Endodermal cell (in vitro differentiated cells): ENCODE measurements at places on chromosomes 7 and 10. TPM values are rescaled to one million over a fixed set of nuclear protein-coding genes. Genes with fewer than 3 reads are reported as not detected.
A peak's percentile ranks its signal among the peaks of the same experiment; 100 is the strongest.

- no peaks in the 10 kb centered on the region for H3K4me1 ChIP-seq
- H3K36me3 ChIP-seq: no peaks in the 10 kb centered on the region
- no peak overlapping the region for H3K27ac ChIP-seq
- no peak overlapping the region for H3K4me3 ChIP-seq
- H3K27me3 ChIP-seq: no peaks in the 10 kb centered on the region
- no peak for DNase-seq
Measured at GRCh38 chr10:2972810-2973209, 94.5 kb upstream of the PFKP start.

DNA sequence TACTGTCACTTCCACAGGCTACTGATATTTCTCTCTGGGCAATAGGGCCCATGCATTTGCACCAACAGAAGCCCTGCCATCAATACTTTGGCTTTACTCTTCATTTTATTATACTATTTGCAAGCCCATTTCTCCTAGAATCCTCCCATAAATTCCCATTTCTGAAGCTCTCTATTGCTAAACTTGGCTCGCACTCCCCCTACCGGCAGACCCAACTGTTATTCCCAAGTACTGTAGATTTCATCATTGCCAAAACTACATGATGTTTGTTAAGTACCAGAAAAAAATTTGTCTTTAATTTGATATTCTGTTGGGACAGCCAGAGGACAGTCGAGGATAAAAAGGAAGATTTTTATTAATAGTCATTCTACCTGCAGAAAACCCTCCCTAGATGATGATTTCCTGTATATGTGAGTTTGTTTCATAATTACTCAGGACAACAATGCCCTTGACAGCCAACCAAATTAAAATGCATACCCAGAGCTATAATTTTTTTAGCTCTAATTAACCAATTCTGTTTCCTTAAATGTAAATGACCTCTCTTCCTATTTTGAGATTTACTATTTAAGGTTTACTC lies 298.6 kb downstream of the REEP3 start:
- no peaks in the 10 kb centered on the region for H3K27me3 ChIP-seq
- H3K27ac ChIP-seq: no peak overlapping the region
- no peaks in the 10 kb centered on the region for H3K4me1 ChIP-seq
- H3K36me3 ChIP-seq: no peaks in the 10 kb centered on the region

DNA sequence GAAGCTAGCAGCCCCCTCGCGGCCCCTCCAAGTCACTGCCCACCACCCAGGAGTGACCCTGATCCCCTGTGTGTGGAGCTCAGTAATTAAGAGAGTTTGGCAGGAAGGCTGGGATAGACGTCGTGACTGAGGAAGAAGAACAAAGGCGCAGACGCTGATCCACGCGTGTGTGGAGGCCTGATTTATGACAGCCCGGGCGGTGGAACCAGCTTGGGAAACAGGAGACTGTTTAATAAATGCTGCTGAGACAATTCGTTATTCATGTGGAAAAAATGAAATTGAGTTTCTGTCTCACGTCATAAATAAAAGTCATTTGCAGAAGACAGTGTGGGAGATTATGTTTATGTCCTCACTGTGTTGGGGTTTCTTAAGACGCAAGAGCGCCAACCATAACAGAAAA lies 130.8 kb downstream of the ELFN1 start:
- DNase-seq: peak; percentile 9
- H3K4me1 ChIP-seq: no peaks in the 10 kb centered on the region
- no peaks in the 10 kb centered on the region for H3K36me3 ChIP-seq
- no peak overlapping the region for H3K4me3 ChIP-seq

- no peak overlapping the region for H3K27ac ChIP-seq
- DNase-seq: no peak
- H3K36me3 ChIP-seq: no peaks in the 10 kb centered on the region
Measured at GRCh38 chr10:103936022-103936421, 18.0 kb upstream of the STN1 start.

GRCh38 chr10:77355844-77356243 lies 281.8 kb downstream of the KCNMA1 start:
- H3K27ac ChIP-seq: no peak overlapping the region
- H3K4me3 ChIP-seq: no peak overlapping the region
- no peaks in the 10 kb centered on the region for H3K36me3 ChIP-seq
- no peak for DNase-seq

- no peaks in the 10 kb centered on the region for H3K4me1 ChIP-seq
- DNase-seq: peak; percentile 38
- H3K27me3 ChIP-seq: no peaks in the 10 kb centered on the region
- no peak overlapping the region for H3K4me3 ChIP-seq
- no peak overlapping the region for H3K27ac ChIP-seq
- no peaks in the 10 kb centered on the region for H3K36me3 ChIP-seq
Measured at GRCh38 chr10:131859341-131860020, 41.3 kb upstream of the PPP2R2D start.

DNA sequence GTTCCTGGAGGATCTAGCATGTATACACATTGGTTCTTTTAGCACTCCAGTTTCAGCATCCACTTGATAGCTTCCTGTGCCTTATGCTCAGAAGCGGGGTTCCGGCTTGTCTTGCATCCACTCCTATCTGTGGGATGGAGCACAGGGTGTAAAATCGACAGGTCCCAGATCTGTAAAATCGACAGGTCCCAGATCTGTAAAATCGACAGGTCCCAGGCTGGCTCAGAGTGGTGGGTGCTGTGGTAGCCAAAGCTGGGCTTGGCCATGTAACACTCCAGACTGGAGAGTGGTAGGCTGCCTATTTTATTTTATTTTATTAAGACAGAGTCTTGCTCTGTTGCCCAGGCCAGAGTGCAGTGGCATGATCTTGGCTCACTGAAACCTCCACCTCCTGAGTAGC lies 30.3 kb downstream of the HECW1 start:
- no peak overlapping the region for H3K27ac ChIP-seq
- peaks cover 3% of the 10 kb centered on the region for H3K4me1 ChIP-seq
- no peak for DNase-seq
- no peak overlapping the region for H3K4me3 ChIP-seq
- no peaks in the 10 kb centered on the region for H3K27me3 ChIP-seq

DNA sequence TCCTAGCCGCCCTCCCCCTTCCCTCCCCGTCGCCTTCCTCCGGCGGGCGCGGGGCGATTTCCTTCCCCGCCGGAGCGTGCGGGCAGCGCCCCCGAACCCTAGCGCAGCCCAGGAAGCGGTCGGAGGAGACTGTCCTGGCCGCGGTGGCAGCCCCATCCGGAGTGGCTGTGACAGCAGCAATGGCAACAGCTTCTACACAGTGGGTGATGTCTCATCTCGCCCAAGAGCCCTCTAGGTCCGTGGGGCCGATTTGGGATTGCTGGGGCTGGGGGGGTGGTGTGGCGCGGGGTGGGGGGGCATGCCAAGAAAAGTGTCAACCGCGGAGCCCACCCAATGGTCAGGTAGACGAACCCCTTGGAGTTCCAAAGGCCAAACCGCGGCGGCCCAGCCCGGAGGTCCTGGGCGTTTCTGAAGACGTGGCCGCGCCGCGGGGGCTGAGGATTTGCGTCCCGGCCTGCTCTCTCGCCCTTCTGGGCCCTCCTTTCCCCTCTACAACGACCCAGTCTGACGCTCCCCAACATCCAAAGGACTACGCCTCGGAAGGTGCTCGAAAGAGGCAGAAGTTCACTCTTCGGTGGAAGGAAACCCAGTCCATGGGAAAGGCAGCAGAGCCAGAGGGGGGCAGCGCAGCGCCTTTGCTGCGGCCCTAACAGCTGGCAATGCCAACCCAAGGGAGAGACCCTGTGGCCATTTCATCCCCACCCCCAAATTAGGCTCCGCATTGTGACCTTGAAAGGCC lies 603 bp upstream of the TWIST1 start:
- peak overlapping the region; percentile 74 for H3K4me3 ChIP-seq
- no peaks in the 10 kb centered on the region for H3K4me1 ChIP-seq
- peaks cover 84% of the 10 kb centered on the region for H3K27me3 ChIP-seq
- H3K36me3 ChIP-seq: no peaks in the 10 kb centered on the region

DNA sequence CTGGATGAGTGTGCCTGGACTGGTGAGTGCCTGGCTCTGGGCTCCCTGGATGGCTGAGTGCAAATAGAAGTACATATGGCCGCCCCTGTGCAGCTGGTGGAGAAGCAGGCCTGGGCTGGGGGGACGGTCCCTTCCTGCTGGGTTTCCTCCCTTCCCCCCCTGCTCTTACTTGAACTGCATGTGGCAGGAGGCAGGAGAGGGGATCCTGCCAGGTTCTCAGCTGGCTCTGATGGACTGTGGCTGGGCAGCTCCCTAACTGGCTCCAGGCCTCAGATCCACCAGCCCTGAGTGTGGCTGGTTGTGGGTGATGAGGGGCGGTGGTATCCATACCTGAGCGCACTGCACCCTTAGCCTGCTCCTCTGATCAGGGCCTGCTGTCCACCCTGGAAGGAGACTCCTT lies 26.9 kb downstream of the ADCY1 start:
- H3K27me3 ChIP-seq: no peaks in the 10 kb centered on the region
- DNase-seq: peak; percentile 23
- no peak overlapping the region for H3K4me3 ChIP-seq
- no peaks in the 10 kb centered on the region for H3K4me1 ChIP-seq

- peaks cover 8% of the 10 kb centered on the region for H3K4me1 ChIP-seq
- H3K4me3 ChIP-seq: no peak overlapping the region
Measured at GRCh38 chr10:126459878-126460481, 71.7 kb upstream of the ADAM12 start.

- no peak overlapping the region for H3K27ac ChIP-seq
- H3K4me1 ChIP-seq: no peaks in the 10 kb centered on the region
- H3K36me3 ChIP-seq: no peaks in the 10 kb centered on the region
- H3K27me3 ChIP-seq: no peaks in the 10 kb centered on the region
- no peak for DNase-seq
- no peak overlapping the region for H3K4me3 ChIP-seq
Measured at GRCh38 chr7:17402628-17403278, 104.3 kb downstream of the AHR start.

- no peak for DNase-seq
- no peaks in the 10 kb centered on the region for H3K4me1 ChIP-seq
- no peaks in the 10 kb centered on the region for H3K27me3 ChIP-seq
- H3K4me3 ChIP-seq: no peak overlapping the region
Measured at GRCh38 chr7:8119262-8119661, 142.7 kb downstream of the ICA1 start.

DNA sequence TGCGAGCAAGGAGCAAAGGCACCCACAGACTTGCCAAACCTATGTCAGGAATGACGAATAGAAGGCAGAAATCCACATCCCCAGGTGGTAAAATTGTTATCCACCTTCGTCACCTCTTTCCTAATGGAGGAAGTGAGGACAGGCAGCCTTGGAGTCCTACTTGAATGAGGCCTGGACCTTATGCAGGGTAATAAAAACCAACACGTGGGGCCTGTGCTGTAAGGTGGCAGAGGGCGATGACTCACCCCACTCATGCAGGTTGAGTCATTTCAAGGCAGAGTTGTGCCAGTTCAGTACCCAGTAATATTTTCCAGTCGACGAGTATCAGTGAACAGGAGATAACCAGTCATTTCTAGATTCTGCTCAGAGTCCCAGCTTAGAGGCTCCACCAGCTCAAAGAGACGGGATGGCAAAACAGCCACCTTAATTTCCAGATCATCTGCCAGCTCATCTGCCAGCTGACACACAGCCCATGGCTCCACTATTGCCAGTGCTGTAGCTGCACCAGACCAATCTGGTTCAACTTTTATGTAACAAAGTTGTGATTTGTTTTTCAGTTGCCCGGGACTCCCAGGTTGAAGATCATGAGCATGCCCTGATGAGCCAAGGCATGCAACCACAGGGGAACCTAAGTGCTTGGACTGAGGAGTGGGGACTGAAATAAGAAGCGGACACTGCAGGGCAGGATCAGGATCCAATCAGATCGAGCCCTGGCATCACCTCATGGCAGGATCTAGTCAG lies 176.2 kb upstream of the ITGB1 start:
- no peak overlapping the region for H3K27ac ChIP-seq
- no peak for DNase-seq
- H3K4me1 ChIP-seq: no peaks in the 10 kb centered on the region
- no peaks in the 10 kb centered on the region for H3K27me3 ChIP-seq
- no peaks in the 10 kb centered on the region for H3K36me3 ChIP-seq

GRCh38 chr10:71770255-71770654 lies 3.1 kb downstream of the VSIR start:
- H3K4me3 ChIP-seq: no peak overlapping the region
- no peaks in the 10 kb centered on the region for H3K36me3 ChIP-seq
- DNase-seq: no peak
- peaks cover 27% of the 10 kb centered on the region for H3K27me3 ChIP-seq
- no peak overlapping the region for H3K27ac ChIP-seq

DNA sequence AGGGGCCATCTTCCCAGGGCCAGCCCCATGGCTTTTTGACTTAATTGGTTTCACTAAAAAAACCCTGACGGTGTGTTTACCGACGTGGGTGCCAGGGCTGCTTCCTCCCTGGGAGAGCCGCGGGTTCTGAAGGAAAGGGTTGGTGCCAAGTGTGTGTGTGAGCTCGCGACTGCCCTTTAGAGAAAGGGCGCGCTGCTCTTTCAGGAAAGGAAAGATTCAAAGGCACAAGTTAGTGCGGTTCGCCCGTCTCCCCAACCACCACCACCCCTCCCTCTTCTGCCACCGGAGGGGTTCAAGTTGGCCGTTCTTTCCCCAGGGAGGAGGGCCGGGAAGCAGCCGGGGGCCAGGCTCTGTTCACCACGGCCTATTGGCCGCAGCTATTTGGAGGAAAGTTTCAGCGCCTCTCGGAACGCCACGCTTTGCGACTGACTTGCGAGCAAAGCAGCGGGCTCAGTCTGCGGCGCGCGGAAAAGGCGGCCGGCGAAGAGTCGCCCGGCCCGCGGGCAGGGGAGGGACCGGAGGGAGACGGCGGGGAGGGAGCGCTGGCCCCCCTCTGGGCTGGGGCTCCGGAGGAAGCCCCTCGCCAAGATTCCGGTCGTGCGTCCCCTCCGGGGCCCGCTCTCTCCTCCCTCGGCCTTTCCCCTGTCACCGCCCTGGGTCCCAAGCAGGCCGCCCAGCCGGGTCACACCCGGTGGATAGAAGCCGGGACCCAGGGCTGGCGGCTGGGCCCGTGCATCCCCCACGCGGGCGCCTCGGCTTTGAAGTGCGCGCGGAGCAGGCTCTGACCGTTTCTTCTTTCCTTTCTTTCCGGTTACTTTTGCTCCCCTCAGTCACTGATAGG lies 165.9 kb upstream of the PPP1R3A start:
- peak overlapping the region; percentile 93 for H3K4me3 ChIP-seq
- H3K27me3 ChIP-seq: peaks cover 45% of the 10 kb centered on the region
- peak; percentile 82 for DNase-seq
- H3K27ac ChIP-seq: peak overlapping the region; percentile 93

CELF2 gene
- 94.2 and 96.1 TPM in 2 replicates for total RNA-seq

SMKR1 gene
- 0.76 to 1.0 TPM (median 0.97 TPM) in 3 replicates for total RNA-seq

STRIP2 gene
- 13.8 and 15.8 TPM in 2 replicates for total RNA-seq

SCART1 gene
- 0.72 to 1.2 TPM (median 0.80 TPM) in 3 replicates for total RNA-seq

GIMAP8 gene
- total RNA-seq: not detected in 3 replicates

ARPC1A gene
- 144 to 162 TPM (median 150 TPM) in 3 replicates for total RNA-seq

KIAA1217 gene
- 22.2 and 25.4 TPM in 2 replicates for total RNA-seq

MYL10 gene
- total RNA-seq: not detected in 3 replicates

SPDYE1 gene
- total RNA-seq: 0.15 TPM in 1 of 2 replicates, not detected in the other

FAM241B gene
- total RNA-seq: 29.1 to 43.2 TPM (median 42.0 TPM) in 3 replicates

ADRB1 gene
- not detected in 2 replicates for total RNA-seq

VWDE gene
- 7.8 to 12.1 TPM (median 11.8 TPM) in 3 replicates for total RNA-seq

PLEKHA8 gene
- total RNA-seq: 33.1 and 37.7 TPM in 2 replicates
